ENCODE measurements at places on chromosomes 3 and 15.
A peak's percentile ranks its signal among the peaks of the same experiment; 100 is the strongest.

DNA sequence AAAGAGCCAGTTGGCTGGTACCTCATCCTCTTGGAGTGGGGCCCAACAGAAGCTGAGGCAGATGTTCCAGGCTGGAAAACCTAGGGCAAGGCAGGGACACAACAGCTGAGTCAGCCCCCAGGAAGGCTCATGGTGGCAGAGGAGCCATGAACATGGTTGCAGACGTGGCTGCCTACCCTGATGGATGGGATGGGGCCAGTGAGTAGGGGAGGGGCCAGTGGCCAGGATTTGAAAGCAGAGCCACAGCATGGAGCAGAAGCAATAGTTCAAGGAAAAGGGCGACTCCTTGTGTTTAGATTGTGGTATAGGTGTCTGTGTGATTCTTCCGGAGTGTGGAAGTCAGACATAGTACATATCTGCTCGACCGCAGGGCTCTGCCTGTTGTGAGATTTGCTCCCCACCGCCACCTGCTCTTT, 24.2 kb downstream of the PXYLP1 start:
- DNase-seq: peak; percentile 30

GRCh38 chr15:93570527-93570926, 481.5 kb upstream of the RGMA start:
- DNase-seq: no peak

DNA sequence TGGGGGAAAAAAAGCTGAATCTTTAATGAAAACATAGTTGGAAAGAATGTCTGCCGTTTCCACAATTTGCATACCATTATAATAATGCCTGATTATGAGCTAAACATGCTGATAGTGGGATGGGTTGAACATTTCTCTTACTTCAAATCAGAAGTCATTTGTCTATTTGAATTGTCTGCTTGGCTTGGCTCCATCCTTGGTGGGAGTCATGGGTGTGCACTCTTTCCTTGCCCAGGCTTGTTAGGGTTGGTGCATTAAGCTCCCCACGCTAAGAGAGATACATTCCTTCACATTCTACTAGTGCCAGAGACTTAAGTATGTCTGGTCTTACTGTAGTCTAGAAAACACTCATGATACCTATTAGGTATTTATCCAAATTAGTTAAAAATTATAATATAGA, 121.4 kb upstream of the RARB start:
- no peak for DNase-seq

DNA sequence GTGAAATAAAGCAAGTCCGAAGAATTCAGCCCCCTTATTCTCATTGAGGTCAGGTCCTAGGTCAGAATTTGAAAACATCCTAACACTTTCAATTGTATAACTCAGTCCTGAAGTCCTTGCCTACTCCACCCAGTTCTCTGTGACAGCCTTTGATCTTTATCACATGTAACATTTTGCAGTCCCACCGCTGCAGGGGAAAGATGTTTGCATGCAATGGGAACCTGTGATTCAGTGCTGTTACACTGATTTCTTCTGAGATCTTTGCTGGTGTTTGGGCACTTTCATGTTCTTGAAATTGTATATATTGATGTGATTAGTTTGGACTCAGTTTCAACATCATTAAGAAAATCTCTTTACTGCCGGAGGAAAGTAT, 18.0 kb upstream of the SECISBP2L start:
- DNase-seq: no peak

GRCh38 chr3:168285506-168285905, 189.8 kb upstream of the GOLIM4 start:
- no peak for DNase-seq

Measured in fibroblast of upper back skin (primary cell).